Spinal cord (tissue), 10 donors: ENCODE measurements at places on chromosomes 4 and X. TPM values are rescaled to one million over a fixed set of nuclear protein-coding genes. Genes with fewer than 3 reads are reported as not detected.

Gene F8A3
- 0.88 TPM for total RNA-seq

GRCh38 chr4:85952528-85952927, 407.3 kb downstream of the MAPK10 start:
- no peak for DNase-seq

Gene UBA6
- 76.6 TPM for total RNA-seq

DNA sequence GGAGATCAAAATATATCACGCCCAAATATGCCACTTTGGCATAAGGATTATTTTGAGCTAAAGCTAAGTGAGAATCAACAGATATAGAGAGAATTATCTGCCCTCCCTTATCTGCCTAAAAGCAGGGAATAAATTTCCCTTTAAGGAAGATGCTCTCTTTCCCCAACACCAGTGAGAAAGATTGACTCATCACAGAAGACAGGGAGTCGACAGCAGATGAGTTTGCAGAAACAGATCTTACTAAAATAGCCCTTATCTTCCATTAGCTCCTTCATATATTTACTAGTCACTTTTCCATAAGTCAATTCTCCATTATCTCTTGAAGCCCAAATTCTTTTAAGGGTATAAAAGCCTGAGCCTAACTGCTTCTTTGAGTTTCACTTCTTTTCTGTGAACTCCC, 156.6 kb downstream of the CAMK2D start:
- no peak for DNase-seq

GRCh38 chr4:159922119-159922518, 819.2 kb downstream of the RAPGEF2 start:
- DNase-seq = no peak

Gene SLC49A3
- total RNA-seq = 1.6 TPM

DNA sequence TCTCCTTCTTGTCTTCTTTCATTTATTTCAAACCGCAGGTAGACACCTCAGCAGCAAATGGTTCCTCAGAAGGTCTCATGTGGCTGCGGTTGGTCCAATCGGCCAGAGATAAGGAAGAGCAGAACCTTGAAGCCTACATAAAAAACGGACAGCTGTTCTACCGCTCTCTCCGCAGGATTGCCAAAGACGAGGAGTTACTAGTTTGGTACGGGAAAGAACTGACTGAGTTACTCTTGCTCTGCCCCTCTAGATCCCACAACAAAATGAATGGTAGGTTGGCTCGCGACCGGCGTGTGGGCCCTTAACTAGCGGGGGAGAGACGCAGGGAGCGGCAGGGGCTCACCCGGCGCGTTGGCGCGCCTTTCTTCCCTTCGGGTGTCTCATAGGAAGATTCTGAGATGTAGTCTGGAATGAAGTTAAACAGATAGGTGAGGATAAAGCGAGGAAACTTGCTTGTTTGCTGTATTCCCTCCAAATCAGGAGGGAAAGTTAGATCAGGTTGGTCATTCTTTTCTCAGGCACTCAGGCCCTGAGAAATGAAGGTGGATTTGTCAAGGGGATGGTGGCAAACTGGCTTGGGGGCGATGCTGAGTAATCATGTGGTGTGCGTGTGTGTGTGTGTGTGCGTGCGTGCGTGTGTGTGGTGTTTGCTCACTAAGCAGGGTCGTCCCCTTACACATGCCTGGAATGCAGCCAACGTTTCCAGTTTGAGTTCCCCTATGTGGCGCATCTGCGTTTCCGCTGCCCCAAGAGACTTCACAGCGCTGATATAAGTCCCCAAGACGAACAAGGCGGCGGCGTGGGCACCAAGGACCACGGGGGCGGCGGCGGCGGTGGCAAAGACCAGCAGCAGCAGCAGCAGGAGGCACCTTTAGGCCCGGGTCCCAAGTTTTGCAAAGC, 4.2 kb downstream of the PRDM8 start:
- peak; percentile 88 for DNase-seq

Gene MEPE
- total RNA-seq = 1.4 TPM

- no peak for DNase-seq
Observed at GRCh38 chrX:34528081-34528480, 129.0 kb downstream of the TMEM47 start.
